ENCODE measurements at places on chromosomes 13 and 19. TPM values are rescaled to one million over a fixed set of nuclear protein-coding genes. Genes with fewer than 3 reads are reported as not detected.

DNA sequence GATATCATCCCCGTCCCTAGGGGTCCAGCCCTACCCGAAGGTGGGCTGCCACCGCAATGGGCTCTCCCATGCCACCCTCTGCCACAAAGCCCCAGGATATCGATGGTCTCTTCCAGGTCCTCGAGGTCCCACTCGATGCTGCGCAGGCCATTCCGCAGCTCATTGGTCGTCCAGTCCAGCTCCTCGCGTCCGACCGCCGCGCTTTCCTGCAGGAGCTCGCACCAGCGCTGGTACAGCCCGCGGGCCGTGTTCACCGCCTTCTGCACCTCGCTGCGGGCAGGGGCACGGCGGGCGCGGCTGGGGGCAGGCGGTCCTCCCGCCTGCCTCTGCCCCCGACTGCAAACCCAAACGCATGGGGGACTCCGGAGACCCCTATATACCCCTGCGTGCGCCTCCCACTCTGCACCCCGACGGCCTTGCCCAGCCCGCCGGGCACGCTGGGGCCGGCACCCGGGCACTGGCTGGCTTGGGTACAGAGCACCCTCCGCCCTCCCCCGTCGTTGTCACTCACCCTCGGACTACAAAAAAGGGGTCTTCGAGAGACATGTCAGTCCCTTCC, 468 bp downstream of the STX10 start:
- peaks cover 17% of the 10 kb centered on the region for H3K4me1 ChIP-seq
- peak overlapping the region; percentile 93 for H3K27ac ChIP-seq
- H3K4me3 ChIP-seq = peak overlapping the region; percentile 87
- H3K27me3 ChIP-seq = no peaks in the 10 kb centered on the region
- DNase-seq = peak; percentile 29

DNA sequence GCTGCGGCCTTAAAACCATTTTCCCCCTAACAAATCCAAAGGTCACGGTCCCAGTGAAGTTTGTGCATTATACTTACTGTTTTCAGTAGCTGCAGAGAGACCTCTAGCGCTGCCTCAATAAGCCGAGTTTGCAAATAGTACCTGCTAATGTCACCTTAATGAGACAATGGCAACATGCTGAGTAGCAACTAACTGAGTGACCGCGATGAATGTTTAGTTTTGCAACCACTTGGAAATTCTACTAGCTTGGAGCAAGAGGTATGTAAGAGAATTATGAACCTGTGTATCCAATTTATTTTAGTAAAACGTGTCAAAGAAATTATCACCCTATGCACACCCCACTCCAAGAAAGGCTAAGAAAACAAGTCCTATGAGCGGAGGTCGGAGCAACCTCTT, 1.2 kb downstream of the KPNA3 start:
- DNase-seq = peak; percentile 8
- H3K36me3 ChIP-seq = no peaks in the 10 kb centered on the region
- no peaks in the 10 kb centered on the region for H3K27me3 ChIP-seq
- peak overlapping the region; percentile 88 for H3K27ac ChIP-seq
- H3K4me3 ChIP-seq = peak overlapping the region; percentile 82
- peaks cover 17% of the 10 kb centered on the region for H3K4me1 ChIP-seq

DNA sequence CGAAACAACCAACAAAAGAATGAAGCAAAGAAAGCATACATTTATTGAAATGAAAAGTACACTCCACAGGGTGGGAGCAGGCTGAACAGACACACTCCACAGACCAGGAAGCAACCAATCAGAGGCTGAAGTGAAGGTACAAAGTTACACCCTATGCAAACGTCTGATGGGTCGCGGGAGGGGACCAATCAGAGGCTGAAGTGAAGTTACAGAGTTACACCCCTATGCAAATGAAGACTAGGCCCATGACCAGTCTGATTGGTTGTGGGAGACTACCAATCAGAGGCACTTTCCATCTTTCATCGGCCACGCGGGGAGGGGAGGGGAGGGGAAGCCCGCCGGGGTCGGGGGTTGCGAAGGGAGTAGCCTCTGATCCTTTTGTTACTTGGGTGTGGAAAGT, 12.4 kb upstream of the FBL start:
- no peak overlapping the region for H3K27ac ChIP-seq
- no peaks in the 10 kb centered on the region for H3K4me1 ChIP-seq
- no peak overlapping the region for H3K4me3 ChIP-seq
- H3K27me3 ChIP-seq = no peaks in the 10 kb centered on the region
- no peaks in the 10 kb centered on the region for H3K36me3 ChIP-seq

DNA sequence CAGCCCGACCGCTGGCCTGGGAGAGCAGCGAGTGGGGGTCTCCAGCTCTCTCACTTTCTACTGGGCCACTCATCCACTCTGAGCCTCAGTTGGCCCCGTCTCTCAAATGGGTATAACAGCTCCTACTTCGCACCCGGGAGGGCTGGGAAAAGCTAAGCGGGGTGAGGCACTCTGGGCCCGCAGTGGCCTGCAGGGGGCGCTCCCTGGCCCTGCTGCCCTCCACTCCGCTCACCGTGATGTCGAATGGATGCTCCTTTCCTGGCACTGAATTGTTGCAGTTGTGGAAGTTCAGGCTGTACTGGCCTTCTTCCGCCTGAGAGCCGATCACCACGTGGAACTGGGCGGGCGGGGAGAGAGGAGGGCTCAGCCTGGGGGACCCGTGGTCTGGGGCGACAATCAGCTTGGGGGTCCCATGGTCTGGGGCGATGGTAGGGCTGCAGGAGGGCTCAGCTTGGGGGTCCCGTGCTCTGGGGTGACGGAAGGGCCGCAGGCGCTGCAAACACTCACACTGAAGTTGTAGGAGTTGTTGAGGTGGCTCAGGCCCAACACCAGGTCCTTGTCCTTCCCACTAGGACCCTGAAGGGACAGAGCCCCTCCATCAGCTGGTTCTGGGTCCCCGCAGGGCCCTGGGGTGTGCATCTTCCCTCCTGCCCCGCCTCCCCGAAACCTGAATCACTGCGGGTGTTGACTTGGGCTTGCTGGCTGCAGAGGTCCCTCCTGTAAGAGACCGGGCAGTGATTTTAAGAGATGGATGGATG, 3.9 kb downstream of the GPR108 start:
- H3K4me3 ChIP-seq = no peak overlapping the region
- peaks cover 17% of the 10 kb centered on the region for H3K4me1 ChIP-seq
- H3K27me3 ChIP-seq = no peaks in the 10 kb centered on the region
- H3K27ac ChIP-seq = no peak overlapping the region

DNA sequence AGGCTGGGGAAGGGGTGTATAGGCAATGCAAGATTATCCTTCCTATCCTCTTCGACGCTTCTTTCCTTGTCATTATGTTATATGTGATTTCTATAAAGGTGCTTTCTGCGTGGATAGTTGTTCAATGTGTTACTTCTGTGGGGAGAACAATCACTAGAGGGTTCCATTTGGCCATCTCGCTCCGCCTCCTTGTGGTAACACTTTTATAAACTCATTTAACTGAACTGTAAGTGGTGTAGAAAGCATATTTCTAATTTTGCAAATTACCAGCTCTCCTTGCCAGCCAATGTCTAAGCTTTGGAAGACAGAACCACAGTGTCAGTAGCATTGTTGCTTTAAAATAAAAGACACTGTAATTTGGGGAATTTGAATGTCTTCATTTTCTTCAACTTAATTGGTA, 1093.7 kb upstream of the MIR17HG start:
- no peak for DNase-seq
- H3K27ac ChIP-seq = no peak overlapping the region
- no peaks in the 10 kb centered on the region for H3K27me3 ChIP-seq
- H3K4me1 ChIP-seq = no peaks in the 10 kb centered on the region
- no peaks in the 10 kb centered on the region for H3K36me3 ChIP-seq

DNA sequence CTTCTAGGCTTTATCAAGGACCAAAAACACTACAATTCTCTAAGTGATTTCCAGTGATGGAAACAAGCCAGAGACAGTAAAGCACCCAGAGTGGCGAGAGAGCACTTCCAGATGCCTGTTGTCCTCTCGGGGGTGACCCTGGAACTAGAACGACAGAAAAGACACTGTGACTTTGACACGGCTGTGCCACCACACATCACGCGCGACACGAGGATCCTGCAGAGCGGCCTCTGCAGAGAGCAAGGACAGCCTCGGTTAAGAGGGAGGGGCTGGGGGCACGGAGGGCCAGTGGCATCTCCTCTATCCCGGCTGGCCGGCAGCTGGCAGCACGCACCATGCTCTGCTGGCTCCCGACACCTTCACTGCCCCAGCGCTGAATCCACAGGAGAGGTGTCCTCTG, 42.3 kb downstream of the SUGP2 start:
- H3K27me3 ChIP-seq = no peaks in the 10 kb centered on the region
- no peak overlapping the region for H3K4me3 ChIP-seq
- H3K36me3 ChIP-seq = peaks cover 24% of the 10 kb centered on the region
- peaks cover 5% of the 10 kb centered on the region for H3K4me1 ChIP-seq

- no peaks in the 10 kb centered on the region for H3K4me1 ChIP-seq
- no peaks in the 10 kb centered on the region for H3K27me3 ChIP-seq
- no peak for DNase-seq
- H3K4me3 ChIP-seq = no peak within 1 kb of the TSS
Observed at GRCh38 chr19:41626877-41627276, at the start of gene CEACAM4. Gene CEACAM4 (minus strand): TSS chr19:41627074. CDS start chr19:41626963, 111 bp downstream.

The OR4F17 gene
- not detected for total RNA-seq

The ZNF763 gene
- not detected for total RNA-seq

The VSTM2B gene
- total RNA-seq = not detected

The TTC9B gene
- total RNA-seq = not detected

The CGB2 gene
- 2.9 TPM for total RNA-seq

All from astrocyte (in vitro differentiated cells and primary cell).